ENCODE measurements at places on chromosomes 13 and 19. TPM values are rescaled to one million over a fixed set of nuclear protein-coding genes. Genes with fewer than 3 reads are reported as not detected.

RPS16 gene
- total RNA-seq = 6,994 TPM

KATNAL1 gene
- total RNA-seq = 4.2 TPM

TTC9B gene
- total RNA-seq = 0.34 TPM

RDH8 gene
- total RNA-seq = 0.38 TPM

SARS2 gene
- 54.6 TPM for total RNA-seq

TRAPPC6A gene
- 38.5 TPM for total RNA-seq

CHERP gene
- 33.4 TPM for total RNA-seq
